ENCODE measurements at places on chromosomes 11 and 22. TPM values are rescaled to one million over a fixed set of nuclear protein-coding genes. Genes with fewer than 3 reads are reported as not detected.

The IGLL1 gene
- not detected for total RNA-seq

The TEX54 gene
- total RNA-seq = not detected

The MLC1 gene
- total RNA-seq = 0.18 TPM

The B4GALNT4 gene
- 8.0 TPM for total RNA-seq

The AGBL2 gene
- 2.0 TPM for total RNA-seq

The SSTR3 gene
- not detected for total RNA-seq

The OR5AN1 gene
- not detected for total RNA-seq

The POU2AF2 gene
- total RNA-seq = not detected

The TRIM29 gene
- total RNA-seq = 0.51 TPM

The KRTAP5-11 gene
- total RNA-seq = not detected
